Nucleus accumbens (tissue), 56 donors: ENCODE measurements at places on chromosomes 1 and 21.
A peak's percentile ranks its signal among the peaks of the same experiment; 100 is the strongest.

DNA sequence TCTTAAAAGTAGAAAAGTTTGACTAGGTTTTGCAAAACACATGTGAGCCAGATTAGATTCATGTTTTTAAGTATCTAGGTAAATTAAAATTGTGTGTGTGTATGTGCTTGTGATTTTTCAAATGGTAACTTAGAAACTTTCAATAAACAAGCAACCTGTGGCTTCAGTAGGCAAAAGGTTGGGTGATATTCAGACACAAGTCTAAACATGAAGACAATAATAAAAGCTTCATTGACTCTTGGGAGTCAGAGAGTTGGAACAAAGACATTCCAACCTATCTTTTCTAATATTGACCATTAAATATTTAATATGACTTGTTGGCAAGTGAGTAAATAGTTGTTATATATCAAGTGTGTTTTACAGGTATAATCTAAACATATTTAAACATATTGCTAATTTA, 1049.6 kb upstream of the ADGRL4 start:
- DNase-seq = no peak

DNA sequence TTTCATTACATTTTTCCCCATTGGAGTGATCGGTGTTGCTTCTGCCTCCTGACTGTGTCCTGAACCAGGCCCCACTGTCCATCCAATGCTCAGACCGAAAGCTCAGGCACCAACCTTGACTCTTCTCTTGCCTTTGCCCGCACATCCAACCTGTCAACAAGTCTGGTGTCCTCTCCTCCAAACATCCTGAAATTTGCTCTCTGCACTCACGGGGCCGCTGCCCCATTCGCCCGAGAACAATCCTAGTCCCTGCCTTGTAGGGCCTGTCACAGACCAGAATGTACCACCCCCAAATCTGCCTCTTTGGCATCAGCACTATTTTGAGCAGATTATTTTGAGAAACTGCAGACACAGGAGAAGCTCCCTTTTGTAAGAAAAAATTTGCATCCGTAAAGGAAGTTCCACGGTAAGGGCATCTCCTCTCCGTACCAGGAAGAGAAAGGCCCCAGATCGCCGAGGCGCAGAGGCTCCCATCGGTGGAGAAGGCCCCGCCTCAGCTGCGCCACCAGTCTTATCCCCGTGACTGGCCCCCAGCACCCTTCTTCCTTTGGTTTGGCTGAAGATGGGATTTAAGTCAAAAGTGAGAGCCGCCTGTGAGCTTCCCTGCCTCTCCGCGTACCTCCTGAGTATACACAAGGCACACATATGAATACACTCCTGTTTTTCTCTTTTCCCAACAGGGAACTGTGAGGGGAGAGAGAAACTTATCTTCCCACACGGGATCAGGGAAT, 7.1 kb downstream of the MORN1 start:
- no peak for DNase-seq

- DNase-seq = no peak
Observed at GRCh38 chr1:164805399-164805798, 246.4 kb downstream of the PBX1 start.

- DNase-seq = no peak
Observed at GRCh38 chr1:244963231-244963826, 99.0 kb upstream of the HNRNPU start.

- no peak for DNase-seq
Observed at GRCh38 chr1:154808909-154809262, 61.2 kb downstream of the KCNN3 start.

DNA sequence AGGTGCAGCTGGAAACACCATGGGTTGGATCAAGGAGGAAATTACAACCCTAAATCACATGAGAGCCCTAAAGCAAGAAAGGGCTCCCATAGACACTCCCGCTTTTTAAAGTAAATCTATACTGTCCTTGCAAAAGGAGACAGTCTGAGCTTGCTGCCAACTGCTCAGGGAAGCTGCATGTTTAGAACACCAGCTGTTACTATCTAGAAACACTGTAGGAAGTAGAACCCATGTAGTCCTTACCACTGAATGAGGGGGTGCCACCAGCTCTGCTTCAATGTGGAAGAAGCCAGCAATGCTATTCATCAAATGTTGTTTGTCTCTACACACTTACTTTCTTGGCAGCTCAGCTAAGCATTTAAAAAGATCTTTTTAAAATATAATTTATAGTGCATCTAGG, 79.8 kb downstream of the PIGK start:
- no peak for DNase-seq

- DNase-seq = no peak
Observed at GRCh38 chr1:163275222-163275621, 46.5 kb upstream of the NUF2 start.

DNA sequence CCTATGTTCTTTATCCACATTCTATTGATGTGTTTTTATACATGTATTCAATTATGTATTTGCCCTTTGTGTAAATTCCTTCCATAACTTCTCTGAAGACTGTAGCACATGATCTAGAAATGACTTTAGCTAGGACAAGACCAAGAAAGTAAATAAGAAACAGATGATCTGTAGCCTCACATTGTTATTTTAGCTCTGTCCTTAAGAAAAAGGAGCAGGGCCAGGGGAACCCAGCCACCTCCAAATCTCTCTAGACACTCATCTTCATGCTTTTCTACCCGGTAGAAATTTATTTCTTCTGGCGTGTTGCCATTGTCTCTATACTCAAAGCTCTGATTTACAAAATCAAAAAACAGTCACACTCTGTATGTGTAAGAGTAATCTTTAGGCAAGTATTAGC, 27.1 kb downstream of the CDC7 start:
- DNase-seq = no peak

- DNase-seq = no peak
Observed at GRCh38 chr1:151405187-151405951, 6.0 kb downstream of the PSMB4 start.

DNA sequence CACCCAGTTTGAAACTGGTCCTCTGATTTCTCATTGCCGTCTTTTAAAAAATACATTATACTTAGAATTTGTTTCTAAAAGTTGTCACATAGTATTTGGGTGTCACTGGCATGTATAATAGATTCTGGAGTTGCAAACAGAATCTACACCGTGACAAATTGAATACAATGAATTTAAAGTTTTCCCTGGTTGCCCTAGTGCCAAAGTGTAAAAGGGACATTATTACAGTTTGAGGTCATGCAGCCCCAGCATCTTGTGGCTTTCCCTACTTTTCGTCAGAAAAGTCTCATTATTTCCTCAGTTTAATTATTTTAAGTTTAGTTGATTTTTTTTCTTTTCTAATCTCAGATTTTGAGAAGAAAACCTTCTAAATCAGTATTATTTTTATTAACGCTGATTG, 155.9 kb downstream of the DISP1 start:
- DNase-seq = no peak

GRCh38 chr1:231674575-231674974, 48.0 kb downstream of the DISC1 start:
- DNase-seq = no peak

- no peak for DNase-seq
Observed at GRCh38 chr1:155009221-155009711, 6.7 kb downstream of the ZBTB7B start.

- DNase-seq = no peak
Observed at GRCh38 chr1:119794876-119795240, 16.4 kb downstream of the REG4 start.

- DNase-seq = peak; percentile 37
Observed at GRCh38 chr1:41862384-41863221, 56.1 kb downstream of the HIVEP3 start.

GRCh38 chr1:10916991-10917390, 95.5 kb upstream of the TARDBP start:
- no peak for DNase-seq

- no peak for DNase-seq
Observed at GRCh38 chr21:45224189-45224938, 63.3 kb downstream of the POFUT2 start.

GRCh38 chr1:155105604-155106011, 22.1 kb upstream of the EFNA1 start:
- DNase-seq = no peak

DNA sequence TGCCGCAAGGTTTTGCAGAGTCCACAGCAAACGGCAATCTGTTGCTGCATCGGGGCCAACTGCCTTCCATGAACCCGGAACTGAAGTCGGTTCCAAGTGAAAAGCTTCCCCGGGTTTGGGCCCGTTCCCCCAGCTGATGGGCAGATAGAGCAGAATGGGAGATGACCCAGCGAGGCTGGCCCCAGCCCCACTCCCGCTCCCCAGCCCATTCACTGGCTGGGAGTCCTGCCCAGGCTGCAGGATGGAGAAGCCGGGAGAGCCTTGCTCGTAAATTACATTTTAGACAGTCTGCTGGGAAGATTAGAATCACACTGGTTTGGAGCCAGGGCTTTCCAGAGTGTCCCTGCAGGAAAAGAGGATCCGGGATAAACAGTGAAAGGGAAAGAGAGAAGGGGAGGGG, 31.6 kb upstream of the PAX7 start:
- no peak for DNase-seq

DNA sequence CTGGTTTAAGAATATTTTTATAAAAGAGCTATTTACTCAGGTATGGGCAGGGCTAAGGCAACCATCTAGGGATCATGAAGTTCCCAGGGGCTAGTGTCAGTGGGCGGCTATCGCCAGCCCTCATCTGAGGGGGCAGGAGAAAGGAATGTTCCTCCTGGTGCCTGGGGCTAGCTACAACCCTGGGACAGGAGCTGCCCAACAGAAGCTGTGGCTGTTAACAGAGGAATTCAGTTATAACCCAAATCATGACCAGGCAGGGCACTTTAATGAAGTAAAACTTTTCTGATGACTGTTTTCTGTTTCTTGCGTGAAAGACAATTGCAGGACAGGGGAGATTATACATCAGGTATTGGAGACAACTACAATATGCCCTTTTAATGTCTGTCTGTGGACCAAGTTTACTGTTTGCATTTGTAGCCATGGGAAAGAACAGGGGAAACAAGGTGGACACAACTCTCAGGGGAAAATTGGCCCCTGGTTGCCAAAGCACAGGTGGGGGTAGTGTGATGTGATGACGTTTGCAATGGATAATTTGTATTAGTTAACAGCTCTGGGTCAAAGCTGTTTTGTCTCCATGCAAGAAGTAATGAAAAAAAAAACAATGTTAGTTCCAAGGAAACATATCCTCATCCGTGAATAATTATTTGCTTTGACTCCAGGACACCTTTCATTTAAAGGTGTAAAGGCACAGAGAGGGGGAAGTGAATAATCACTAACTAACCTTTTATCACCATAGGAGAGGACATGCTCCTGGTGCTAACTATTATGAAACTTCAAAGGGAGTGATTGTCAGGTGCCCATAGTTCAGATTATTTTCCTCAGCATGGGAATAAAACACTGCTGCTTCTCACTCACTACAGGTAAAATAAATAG, 105.2 kb downstream of the TSEN15 start:
- no peak for DNase-seq

GRCh38 chr1:156883919-156884318, 9.6 kb upstream of the PEAR1 start:
- DNase-seq = no peak

DNA sequence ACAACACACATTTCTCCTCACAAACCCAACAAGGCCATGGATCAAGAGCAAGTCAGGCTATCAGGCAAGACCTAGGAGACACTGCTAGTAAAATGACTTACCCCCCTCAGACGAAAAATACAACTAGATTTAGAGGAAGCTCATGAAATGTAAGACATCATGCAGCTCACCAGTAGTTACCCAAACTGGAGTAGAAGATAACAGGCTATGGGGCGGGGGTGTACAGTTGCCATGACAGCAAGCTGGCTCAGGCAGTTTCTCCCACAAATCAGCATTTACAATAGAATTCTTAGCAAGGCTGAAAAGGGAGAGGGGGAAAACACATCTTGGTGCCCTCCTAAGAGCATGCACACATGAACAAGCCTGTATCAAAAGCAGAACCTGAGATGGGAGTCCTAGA, 13.9 kb downstream of the TPM3 start:
- DNase-seq = peak; percentile 44

- DNase-seq = no peak
Observed at GRCh38 chr1:242691610-242691945, 167.1 kb upstream of the PLD5 start.

GRCh38 chr1:212814537-212815334, 23.0 kb downstream of the TATDN3 start:
- no peak for DNase-seq

DNA sequence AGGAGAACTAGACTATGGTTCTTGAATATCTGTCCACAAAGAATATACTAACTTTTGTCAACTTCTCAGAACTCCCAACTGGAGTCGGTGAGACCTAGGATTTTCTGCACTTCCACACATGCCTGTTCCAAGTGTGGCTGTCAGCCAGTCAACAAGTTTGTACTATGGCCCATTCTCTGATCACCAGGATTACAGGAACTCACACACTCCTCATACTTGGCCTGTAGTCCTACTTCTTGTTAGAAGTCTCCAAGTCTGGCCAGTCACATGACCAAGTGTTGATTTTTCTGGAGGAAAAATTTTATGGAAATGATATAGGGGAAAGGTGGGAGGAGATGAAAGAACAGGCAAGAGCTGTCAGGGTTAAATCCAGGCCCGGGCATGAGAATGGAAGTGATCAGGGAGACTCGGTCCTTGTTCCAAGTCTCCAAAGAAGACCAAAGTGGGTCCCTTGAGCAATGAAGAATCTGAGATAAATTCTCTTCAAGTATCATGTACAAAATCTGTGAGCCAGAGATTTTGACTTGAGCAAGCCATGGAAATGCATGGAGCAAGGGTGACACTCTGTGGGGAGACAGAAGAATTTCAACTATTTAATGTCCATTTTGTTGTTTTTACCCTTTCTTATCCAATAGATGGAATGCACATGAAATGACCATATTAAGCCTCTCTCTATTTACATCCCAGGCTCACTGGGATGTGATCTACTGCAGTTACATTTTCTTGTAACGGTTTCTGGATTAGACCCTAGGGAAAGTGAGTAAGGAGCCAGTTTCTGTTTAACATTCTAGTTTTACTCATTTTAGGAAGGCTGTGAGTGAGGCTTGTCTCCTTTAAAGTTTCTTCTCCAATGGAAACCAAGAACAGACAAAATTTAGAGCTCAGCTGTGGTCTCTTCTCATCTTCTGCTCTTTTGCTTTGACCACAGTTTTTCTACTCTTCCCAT, 320.9 kb downstream of the ASTN1 start:
- no peak for DNase-seq

GRCh38 chr1:109769330-109770078, 5.8 kb upstream of the EPS8L3 start:
- no peak for DNase-seq
